NCI-H1694 (cell line): ENCODE measurements at places on chromosomes 6 and 20.

DNA sequence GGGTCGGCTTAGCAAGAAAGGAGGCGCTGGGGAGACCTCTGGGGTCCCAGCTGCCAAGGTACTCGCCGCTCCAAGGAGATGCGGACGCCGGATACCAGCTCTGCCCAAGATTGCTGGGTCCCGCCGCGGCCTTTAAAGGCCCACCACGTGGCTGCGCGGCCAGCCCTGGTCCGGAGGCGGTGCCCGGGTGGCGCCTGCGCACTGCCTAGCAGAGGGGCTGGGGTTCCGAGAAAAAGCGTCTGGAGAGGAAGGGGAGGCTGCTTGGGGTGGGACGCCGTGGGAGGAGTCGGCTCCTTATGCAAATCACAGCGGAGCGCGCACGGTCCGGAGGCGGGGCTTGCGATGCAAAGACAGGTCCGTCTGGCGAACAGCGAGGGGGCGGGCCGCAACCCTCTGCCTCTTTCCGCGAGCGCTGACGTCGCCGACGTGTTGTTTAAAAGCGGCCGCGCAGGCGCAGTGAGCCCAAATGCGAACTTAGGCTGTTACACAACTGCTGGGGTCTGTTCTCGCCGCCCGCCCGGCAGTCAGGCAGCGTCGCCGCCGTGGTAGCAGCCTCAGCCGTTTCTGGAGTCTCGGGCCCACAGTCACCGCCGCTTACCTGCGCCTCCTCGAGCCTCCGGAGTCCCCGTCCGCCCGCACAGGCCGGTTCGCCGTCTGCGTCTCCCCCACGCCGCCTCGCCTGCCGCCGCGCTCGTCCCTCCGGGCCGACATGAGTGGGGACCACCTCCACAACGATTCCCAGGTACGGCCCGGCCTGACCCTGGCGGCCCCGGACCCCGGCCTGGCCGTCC is at the start of gene TOP1:
Gene TOP1, plus strand, starts transcription at position 464 of the 791 bp plus-strand sequence. Its CDS starts 246 bp downstream, at position 710.
- peak; percentile 96 for DNase-seq

GRCh38 chr6:28867086-28867409 is 56.7 kb downstream of the TRIM27 start:
- no peak for DNase-seq

- no peak for DNase-seq
Observed at GRCh38 chr20:61982191-61982950, 83.3 kb downstream of the TAF4 start.

- DNase-seq = no peak
Observed at GRCh38 chr6:36607683-36608386, 13.7 kb downstream of the SRSF3 start.

DNA sequence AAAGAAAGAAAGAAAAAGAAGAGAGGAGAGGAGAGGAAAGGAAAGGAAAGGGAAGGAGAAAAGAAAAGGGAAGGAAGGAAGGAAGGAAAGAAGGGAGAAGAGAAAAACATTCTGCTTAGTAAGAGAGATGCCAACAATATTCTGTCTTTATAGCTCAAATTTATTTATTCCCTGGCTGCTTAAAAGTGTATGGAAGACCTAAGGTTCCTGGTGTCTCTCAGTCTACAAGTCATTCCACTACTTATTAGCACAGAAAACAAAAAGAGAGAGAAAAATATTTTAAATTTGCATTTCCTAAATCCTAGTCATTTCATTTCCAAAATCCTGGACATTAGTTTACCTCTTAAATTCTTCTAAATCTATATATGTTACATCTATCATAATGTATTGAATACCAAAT is 53.6 kb upstream of the GJE1 start:
- DNase-seq = no peak

- DNase-seq = no peak
Observed at GRCh38 chr6:148273962-148274752, 68.5 kb upstream of the SASH1 start.

DNA sequence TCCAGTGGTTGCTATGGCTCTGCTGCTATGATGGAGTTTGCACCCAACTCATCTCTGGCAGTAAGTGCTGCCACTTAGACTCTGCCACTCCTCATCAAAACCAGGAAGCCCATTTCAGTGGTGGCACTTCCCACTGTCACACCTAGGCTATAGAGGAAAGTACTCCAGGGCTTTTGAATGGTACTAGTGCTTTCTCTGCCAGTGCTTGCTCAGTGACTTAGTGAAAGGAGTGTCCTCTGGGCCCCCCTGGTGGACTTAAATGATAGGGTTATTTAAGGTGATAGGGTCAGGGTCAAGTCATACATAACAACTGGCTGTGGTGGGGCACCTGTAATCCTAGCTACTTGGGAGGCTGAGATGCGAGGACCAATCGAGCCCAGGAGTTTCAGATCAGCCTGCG is 22.8 kb downstream of the FITM2 start:
- DNase-seq = no peak

DNA sequence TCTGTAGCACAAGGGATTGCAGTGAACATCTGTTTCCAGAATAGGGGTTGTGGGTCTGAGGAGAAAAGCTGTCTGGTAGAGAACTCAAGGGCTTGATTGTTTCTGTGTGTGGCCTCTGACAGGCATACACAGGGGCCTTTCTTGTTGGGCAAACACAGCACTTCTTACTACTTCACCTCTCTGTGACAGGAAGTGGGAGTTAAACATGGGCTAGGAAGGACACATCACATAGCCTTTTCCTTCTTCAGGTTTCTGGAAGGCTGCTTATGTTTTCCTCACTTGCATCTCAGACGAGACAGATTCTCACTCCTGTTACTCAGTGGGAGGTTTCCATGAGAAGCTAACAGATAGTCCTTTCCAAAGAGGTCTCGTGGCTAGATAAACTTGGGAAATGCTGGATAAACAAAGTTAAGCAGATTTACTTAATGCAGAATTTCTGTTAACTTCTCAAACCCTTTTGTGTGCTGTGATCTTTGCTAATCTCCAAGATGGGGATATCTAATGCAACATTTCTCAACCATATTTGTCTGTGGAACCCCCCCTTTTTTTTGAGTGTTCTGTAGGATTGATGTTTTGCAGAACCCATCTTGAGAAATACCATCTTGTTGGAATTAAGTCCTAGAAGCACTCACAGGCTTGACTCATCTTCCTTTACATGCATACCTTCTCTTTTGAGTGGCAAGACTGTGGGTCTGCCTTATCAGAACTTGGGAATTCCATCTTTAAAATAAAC is 41.9 kb upstream of the RNF8 start:
- no peak for DNase-seq

- DNase-seq = no peak
Observed at GRCh38 chr6:36735110-36736071, 37.8 kb downstream of the RAB44 start.

DNA sequence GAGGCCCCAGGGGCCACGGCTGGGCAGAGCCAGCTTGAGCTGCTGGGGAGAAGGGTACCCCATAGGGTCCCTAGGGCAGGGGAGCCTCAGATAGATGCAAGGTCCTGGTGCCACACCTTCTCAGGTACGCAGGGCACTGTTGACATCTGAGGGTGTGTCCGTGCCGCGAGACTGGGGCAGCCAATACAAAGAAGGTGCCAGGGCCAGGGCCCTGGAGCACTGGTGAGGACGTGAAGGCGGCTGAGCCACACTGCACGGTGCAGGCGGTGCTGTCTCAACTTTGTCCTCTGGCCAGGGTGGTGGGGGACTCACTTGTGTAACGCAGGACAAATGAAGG is 649 bp upstream of the LRRC73 start:
- no peak for DNase-seq

DNA sequence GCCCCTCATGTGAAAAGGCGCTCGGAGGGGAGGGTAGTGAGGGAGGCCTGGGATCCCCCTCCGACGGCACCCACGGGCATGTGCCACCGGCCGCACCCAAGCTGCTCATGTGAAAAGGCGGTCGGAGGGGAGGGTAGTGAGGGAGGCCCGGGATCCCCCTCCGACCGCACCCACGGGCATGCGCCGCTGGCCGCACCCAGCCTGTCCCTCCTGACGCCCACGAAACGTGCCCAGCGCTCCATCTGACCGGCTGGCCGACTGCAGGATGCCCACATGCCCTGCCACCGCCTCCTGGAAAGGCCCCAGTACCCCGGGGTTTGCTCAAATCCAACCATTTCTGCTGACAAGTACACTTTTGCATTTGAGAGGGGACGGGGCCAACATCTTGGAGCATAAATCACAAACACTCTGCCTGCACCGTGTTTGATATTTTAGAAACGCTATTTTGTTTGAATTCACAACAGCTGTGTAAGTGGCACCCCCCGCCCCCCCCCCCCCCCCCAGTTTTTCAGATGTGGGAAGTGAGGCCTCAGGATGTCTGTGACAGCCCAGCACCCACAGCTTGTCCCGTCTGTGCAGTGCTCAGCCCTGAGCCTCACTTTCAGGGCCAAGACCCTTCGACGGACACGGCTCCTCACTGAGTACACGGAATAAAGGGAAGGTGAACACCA is 34.1 kb downstream of the SLC2A4RG start:
- no peak for DNase-seq

- DNase-seq = peak; percentile 17
Observed at GRCh38 chr6:35804996-35805736, at the start of gene LHFPL5. TSS of gene LHFPL5 (plus strand) at chr6:35805352. CDS start at chr6:35805671, 319 bp downstream.

GRCh38 chr6:30101444-30102413 is 11.2 kb downstream of the TRIM31 start:
- DNase-seq = no peak

- DNase-seq = no peak
Observed at GRCh38 chr6:136351518-136352110, 62.0 kb upstream of the BCLAF1 start.

DNA sequence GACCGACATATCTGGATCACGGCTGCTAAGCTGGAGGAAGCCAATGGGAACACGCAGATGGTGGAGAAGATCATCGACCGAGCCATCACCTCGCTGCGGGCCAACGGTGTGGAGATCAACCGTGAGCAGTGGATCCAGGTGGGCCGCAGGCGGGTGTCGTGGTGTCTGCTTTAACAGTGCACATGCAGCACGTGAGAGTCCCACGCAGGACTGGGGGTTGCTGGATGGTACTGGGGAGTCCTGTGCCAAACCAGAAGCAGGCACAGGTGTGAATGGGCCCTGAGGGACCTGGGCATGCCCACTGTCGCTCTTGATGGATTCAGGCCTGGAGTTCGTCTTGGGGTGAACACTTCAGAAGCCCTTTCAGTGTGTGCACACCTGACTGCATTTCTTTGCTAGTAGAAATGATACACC is 24.6 kb upstream of the C20orf204 start:
- DNase-seq = no peak

- DNase-seq = no peak
Observed at GRCh38 chr6:33843131-33844121, 39.6 kb upstream of the MLN start.

DNA sequence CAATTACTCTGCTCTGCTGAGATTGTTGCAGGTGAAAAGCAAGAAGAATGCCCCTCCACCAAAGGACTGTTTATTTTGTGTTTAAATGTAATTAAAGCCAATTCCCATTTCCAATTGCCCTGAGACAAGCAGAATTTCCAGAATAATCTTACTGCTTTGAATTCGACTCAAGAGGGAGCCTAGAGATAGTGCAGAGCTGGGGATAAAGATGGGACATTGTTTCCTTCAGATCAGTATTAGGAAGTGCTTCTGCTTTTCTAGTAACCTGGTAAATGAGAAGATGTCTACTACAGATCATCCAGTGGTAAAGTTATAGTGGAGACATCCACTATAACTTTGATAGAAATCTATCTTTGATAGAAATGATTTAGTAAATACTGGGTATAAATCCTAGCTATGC is 326.9 kb downstream of the UBE3D start:
- DNase-seq = no peak

DNA sequence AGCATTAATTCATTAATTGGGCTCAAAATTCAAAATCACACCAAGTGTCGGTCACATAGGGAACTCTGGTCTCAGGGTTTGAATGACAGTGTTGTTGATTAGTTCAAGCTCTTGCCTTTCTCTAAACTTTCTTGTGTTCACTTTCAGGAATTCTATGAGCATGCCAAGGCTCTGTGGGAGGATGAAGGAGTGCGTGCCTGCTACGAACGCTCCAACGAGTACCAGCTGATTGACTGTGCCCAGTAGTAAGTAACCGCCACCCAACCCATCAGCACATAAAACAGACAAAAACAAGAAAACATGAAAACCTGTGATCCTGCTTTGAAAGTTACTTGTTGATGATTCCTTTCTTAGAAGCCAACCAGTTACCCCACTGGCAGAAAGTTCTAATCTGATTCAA is 52.7 kb downstream of the GNAS start:
- no peak for DNase-seq

DNA sequence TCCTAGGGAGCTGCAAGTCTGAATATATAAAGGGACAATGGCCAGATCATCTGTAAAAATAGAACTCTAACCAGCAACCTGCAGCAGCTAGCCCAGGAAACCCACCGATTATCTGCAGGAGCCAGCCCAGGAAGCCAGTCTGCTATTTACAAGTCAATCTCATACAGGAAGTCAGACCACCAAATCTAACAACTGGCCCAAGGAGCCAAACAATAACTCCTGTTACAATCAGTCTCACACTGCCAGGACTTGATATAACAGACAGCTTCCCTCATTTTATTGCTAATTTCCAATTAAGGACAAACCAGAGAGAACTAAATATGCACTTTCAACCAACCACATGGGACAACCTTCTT is 14.4 kb upstream of the RIN2 start:
- DNase-seq = no peak

GRCh38 chr6:27168586-27169443 is 78.7 kb upstream of the PRSS16 start:
- DNase-seq = no peak

GRCh38 chr6:101668496-101669030 is 275.1 kb downstream of the GRIK2 start:
- peak; percentile 7 for DNase-seq

- DNase-seq = no peak
Observed at GRCh38 chr6:168149015-168149414, 70.0 kb upstream of the FRMD1 start.

- no peak for DNase-seq
Observed at GRCh38 chr6:52340603-52340880, 21.4 kb upstream of the PAQR8 start.

DNA sequence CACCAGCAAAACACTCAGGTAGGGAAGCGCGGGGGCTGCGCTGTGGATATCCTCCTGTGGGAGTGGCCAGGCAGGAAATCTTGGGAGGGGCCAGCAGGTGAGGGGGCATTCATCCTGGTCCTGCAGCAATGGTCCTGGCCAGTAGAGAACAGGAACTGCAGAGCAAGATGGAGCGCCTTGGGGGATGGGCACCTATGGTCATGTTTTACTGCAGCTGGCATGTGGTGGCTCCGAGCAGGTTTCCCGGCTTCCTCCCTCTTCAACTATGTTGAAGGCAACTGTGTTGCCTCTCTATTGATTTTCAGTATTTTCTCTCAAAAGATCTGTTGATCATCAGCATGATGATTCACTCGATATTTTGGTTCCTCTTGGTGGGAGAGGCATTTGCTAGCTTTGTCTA is 70.9 kb downstream of the SNAP91 start:
- DNase-seq = no peak

GRCh38 chr6:13794184-13794583 is 20.2 kb downstream of the MCUR1 start:
- DNase-seq = no peak
